Ureter (tissue), 1 donor: ENCODE measurements at places on chromosomes 7 and 10. TPM values are rescaled to one million over a fixed set of nuclear protein-coding genes. Genes with fewer than 3 reads are reported as not detected.

- DNase-seq: no peak
These were observed 321.4 kb upstream of the MEOX2 start for GRCh38 chr7:16007911-16008310.

GRCh38 chr7:100957832-100958421 lies 8.6 kb downstream of the MUC3A start:
- DNase-seq: no peak

DNA sequence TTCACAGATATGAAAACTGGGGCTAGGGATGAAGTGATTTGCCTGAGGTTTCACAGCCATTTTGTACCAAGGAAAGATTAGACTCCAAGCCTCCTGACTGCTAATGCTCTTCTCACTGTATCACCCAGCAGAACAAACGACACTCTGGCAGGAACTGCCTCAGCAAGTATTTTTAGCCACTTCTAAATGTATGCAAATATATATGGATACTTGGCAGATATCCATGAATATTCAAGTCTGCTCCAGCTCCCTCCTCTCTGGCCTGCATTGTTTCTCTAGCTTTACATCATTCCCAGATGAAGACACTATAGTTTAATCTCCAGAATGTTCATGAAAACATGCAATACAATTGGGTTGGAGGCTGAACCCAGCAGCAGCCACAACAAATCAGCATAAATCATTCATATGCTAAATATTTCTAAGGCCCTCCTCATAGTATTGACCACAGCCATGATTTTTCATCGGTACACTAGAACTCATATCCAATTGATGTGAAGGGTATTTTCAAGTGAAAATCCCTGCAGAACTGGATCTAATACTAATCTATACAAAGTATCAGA lies 65.5 kb downstream of the HPSE2 start:
- DNase-seq: no peak

Gene ARMC3
- not detected for total RNA-seq
